ENCODE measurements at places on chromosomes 1 and 21.

- no peak for DNase-seq
Observed at GRCh38 chr1:160883581-160884513, 1.1 kb downstream of the ITLN1 start.

- no peak for DNase-seq
Observed at GRCh38 chr21:31727181-31727580, 4.7 kb downstream of the SCAF4 start.

GRCh38 chr1:80048716-80049115 lies 1042.2 kb upstream of the ADGRL4 start:
- no peak for DNase-seq

- no peak for DNase-seq
Observed at GRCh38 chr1:19884312-19884711, 2.1 kb downstream of the OTUD3 start.

DNA sequence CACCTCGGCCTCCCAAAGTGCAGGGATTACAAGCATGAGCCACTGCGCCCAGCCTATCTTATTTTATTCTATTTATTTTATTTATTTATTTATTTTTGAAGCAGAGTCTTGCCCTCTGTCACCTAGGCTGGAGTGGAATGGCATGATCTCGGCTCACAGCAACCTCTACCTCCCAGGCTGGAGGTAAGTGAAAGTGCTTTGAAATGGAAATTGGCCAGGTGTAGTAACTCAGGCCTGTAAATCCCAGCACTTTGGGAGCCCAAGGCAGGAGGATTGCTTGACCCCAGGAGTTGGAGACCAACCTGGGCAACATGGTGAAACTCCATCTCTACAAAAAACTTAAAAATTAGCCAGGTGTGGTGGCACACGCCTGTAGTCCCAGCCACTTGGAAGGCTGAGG lies 5.1 kb upstream of the DSTYK start:
- no peak for DNase-seq

GRCh38 chr1:118902711-118903191 lies 85.4 kb downstream of the TBX15 start:
- DNase-seq: peak; percentile 46

GRCh38 chr21:34130716-34130985 lies 57.3 kb downstream of the MRPS6 start:
- DNase-seq: no peak

- DNase-seq: no peak
Observed at GRCh38 chr21:38379147-38379546, 119.1 kb downstream of the ERG start.

- no peak for DNase-seq
Observed at GRCh38 chr1:204227351-204227750, 13.6 kb upstream of the GOLT1A start.

- DNase-seq: no peak
Observed at GRCh38 chr1:198253668-198254067, 96.9 kb downstream of the NEK7 start.

- no peak for DNase-seq
Observed at GRCh38 chr1:9417695-9418094, 121.6 kb upstream of the SLC25A33 start.

DNA sequence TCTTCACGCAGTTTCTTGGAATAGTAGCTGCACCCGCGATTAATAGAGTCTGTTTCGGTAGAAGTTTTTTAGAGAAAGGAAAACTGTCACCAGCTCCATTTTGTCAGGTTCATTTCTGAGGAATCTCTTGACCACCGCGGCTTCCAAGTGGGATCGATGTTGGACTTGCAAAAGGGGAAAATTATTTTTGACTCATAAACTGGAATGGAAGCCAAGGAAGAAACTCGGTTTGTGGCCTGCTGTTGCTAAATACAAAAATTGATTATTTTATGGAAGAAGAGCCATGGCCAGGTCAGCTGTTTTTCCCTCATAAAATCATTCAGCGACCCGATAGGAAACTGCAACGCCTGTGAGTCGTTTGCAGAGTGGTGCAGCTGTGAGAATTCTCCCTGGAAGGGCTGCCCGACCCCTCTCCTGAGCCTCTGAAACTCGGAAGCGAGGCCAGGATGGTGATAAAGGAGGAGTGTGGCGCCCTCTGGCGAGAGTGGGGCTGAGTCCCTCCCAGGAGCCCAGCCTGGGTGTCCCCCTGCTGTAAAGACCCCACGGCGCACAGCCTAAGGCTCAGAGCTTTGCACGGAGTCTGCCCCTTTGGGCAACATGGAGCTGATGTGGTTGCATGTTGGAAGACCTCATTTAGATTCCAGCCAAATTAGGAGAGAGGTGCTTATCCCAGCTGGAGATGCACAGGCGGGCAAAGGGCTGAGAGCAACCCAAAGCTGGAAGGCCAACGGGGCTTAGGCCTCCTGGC lies 83.6 kb upstream of the SLC25A33 start:
- DNase-seq: peak; percentile 65

- DNase-seq: no peak
Observed at GRCh38 chr1:218254296-218254946, 30.7 kb upstream of the RRP15 start.

DNA sequence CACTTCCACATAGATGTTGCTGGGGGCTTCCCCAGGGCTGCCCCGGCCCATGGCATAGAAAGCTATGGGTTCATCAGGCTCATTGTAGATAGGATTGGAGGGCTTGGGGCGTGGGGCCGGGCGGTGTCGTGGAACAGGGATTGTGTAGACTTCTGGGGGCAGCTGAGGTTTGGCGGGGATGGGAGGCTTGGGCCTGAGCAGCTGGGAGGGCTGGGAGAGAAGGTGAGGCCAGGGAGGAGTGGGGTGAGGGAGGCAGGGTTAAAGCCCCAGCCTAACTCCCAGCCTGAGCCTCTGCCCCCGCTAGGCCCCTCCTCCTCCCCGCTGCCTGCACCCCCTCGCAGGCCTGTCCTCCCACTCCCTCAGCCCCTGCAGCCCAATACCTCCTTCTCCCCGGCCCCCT lies 7.4 kb downstream of the SH2D2A start:
- no peak for DNase-seq

Measured in left lobe of liver (tissue), 2 donors.